Right lobe of liver (tissue), 6 donors: ENCODE measurements at places on chromosomes 7 and 10. TPM values are rescaled to one million over a fixed set of nuclear protein-coding genes. Genes with fewer than 3 reads are reported as not detected.

TLX1 gene
- total RNA-seq, result 0.29 TPM

STEAP1 gene
- 15.5 TPM for total RNA-seq

DNA sequence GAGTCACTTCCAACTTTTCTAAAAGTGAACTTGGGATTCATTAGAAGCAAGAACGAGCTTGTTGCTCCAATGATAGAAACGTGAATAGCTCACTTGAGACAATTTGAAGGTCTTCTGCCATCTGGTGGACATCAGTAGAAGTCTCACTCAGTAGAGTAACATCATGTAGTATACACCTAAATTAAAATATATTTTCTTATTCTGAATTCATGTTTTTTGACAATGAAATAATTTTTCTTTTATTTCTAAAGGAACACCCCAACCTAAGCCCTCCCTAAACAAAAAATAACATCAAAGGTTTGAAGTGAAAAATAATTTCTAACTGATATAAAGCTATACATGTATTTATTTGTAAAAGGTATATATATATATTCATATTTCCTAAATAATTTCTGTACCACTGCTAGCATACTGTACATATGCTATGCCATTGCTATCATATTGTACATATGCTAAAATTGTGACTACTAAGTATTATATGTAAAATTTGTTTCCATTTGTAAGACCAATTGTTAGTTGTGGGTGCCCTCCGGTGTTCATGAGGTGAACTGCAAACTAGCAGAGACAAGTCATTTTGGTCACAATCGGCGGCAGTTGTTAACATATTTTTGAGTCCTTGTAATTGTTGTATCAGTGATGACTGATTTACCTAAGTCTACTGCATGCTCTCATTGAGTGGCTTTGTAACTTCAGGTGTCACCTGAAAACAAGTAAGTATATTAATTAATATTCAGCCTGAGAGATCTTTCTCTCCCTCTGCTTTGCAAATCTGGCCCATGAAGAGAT is 121.9 kb downstream of the PTPRZ1 start:
- H3K27me3 ChIP-seq, result no peaks in the 10 kb centered on the region
- no peak overlapping the region for H3K27ac ChIP-seq
- no peak overlapping the region for H3K4me3 ChIP-seq
- H3K36me3 ChIP-seq, result no peaks in the 10 kb centered on the region

GRCh38 chr7:44531421-44532380 is 9.4 kb downstream of the NPC1L1 start:
- H3K4me3 ChIP-seq, result no peak overlapping the region
- H3K27me3 ChIP-seq, result no peaks in the 10 kb centered on the region
- DNase-seq, result no peak
- no peak overlapping the region for H3K27ac ChIP-seq
- peaks cover 6% of the 10 kb centered on the region for H3K4me1 ChIP-seq

- H3K36me3 ChIP-seq, result no peaks in the 10 kb centered on the region
- no peaks in the 10 kb centered on the region for H3K27me3 ChIP-seq
- no peak for DNase-seq
- no peak overlapping the region for H3K4me3 ChIP-seq
These were observed 836.8 kb downstream of the SORCS1 start for GRCh38 chr10:106327747-106328146.
